ENCODE measurements at places on chromosomes 1 and 21. TPM values are rescaled to one million over a fixed set of nuclear protein-coding genes. Genes with fewer than 3 reads are reported as not detected.

DNA sequence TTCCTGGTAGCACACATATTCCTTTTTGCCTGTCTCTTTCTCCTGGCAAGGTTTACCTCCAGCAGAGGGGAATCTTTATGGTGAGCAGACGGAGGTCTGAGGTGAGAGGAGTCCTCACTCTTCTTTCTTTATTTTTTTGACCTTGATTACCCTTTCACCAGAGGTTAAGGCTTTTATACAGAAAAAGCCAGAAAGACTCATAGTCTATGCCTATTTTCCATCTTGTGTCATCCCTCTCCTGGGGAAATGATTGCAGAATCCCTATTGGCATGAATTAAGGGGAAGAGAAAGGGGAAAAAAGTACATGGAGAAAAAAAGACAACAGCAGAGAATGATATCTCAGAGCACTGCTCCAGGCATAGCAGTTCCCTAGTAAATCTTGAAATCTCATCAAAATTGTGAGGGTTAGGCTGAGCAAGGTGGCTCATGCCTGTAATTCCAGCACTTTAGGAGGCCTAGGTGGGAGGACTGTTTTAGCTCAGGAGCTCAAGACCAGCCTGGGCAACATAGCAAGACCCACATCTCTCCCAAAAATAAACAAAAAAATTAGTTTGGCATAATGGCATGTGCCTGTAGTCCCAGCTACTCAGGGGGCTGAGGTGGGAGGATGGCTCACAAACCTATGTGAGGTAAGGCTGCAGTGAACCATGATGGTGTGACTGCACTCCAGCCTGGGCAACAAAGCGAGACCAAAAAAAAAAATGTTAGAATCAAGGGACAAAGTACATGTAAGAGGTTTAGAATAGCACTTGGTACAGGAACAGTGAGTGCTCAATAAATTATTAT is 1.2 kb upstream of the XPR1 start:
- DNase-seq, result no peak

Gene NDUFS5
- 154 TPM for total RNA-seq

Gene TEDDM1
- total RNA-seq, result not detected

Gene MYOC
- not detected for total RNA-seq

DNA sequence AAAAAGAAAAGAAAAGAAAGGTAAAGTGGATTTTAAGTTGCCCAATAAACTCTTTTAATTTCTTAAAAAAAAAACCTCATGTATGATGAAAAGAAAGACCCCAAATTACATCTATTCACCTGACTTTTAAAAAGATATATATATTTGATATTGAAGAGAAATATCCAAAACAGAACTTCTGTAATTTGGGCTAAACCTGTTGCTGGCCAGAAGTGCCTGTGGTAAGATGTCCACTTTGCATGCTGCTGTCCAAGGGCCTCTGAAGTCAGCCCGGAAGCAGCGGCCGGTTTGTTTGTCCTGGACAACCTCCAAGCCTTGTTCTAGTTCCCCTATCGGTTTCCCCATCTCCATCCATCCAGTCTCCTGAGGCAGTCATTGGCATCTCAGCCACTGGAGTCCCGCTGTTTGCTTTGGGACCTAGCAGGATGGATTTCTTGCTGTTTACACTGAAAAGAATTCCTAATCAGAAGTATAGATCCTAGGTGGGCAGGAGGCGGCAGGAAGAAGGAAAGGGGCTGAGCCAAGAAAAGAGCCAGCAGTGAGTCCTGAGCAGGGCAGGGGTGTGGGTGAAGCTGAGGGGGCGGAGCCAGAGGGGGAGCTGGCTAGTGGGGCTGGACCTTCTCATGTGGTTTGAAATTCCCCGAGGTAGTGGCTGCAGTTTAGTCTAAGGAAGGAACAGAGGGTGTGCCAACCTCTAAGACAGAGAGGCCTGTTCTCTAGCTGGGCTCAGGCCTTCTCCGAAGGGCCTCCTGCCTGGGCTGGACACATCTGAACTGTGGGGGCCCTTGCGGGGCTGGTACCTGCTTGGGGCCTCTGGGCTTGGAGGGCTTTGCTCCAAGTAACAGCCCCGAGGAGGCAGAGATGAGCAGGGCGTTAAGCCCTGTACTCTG is 3.3 kb downstream of the NCMAP start:
- peak; percentile 83 for DNase-seq

Gene CD1E
- total RNA-seq, result not detected

- DNase-seq, result no peak
Observed at GRCh38 chr1:27634177-27634984, 604 bp downstream of the FGR start.

- DNase-seq, result no peak
Observed at GRCh38 chr1:107251083-107251482, 110.2 kb downstream of the NTNG1 start.

Gene BRDT
- total RNA-seq, result not detected

- no peak for DNase-seq
Observed at GRCh38 chr21:45380566-45380965, 24.4 kb upstream of the COL18A1 start.

Gene PTPRF
- 318 TPM for total RNA-seq

Gene AGO3
- total RNA-seq, result 29.8 TPM

DNA sequence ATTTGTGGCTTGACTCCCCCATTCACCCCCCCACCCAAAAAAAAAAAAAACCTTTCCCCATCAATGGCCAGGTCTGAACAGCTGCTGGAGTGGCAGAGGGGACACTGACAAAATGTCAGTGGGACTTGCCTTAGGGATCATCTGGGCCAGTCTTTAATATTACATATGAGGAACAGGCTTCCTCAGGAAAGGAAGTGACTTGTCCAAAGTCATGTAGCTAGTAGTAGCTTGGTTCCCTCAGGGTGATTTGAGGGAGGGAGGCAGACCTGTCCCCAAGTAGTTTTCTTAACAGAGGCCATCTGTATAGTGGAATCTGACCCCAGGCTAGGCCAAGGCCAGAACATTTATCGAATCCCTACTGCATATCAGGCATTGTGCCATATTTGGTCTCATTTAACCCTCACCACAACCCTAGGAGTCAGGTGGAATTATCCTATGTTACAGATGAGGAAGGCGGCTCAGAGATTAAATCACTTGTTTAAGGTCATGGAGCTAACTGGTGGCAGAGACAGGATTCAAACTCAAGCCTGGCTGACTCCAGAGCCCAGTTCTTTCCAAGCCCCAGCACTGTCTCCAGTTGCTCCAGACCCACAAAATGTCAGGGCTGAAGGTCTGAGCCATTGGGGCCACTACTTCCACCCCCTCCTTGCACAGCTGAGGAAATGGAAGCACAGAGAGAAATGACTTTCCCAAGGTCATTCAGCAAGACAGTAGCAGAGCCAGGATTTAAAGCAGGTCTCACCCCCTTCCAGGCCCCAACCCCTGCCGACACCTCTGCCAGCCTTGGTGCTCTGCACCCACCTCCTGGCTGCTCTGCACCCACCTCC is 10.4 kb downstream of the ZBTB7B start:
- DNase-seq, result no peak

GRCh38 chr1:89771991-89772560 is 48.8 kb upstream of the LRRC8D start:
- no peak for DNase-seq

Gene NTPCR
- total RNA-seq, result 38.2 TPM

Gene MYBPHL
- total RNA-seq, result not detected

DNA sequence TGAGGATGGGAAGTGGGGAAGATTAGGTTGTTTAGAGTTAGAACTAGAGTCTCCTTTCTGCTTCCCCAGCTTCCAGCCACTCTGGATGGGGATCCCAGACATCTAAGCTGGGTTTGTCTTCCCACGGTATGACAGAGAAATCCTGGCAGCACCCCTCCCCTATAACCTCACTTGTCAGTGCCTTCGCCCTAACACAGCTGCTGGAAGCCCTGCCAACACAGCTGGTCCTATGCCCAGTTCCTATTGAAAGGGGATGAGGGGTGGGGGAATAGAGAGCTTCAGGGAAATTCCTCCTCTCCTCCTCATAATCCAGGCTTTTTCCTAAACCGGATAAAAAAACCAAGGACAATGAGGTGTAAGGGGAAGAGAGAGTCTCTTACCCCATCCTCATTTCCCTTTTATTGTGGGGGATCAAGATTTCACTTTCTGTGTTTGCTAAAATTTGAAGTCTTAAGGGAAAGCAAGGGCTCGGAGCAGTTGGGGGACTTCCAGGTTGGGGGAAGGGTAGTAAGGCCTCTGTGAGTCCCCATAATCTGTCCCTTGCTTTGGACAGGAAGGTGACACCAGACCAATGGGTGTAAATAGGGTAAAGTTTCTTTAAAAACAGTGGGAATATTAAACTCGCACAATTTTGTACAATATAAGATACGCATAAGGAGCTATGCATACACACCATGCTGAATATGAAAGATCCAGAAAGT is 590 bp downstream of the TMOD4 start:
- DNase-seq, result no peak

- no peak for DNase-seq
Observed at GRCh38 chr1:154628121-154628405, 20.1 kb upstream of the ADAR start.

All from Calu3 (cell line).